ENCODE measurements at places on chromosomes 13 and 19. TPM values are rescaled to one million over a fixed set of nuclear protein-coding genes. Genes with fewer than 3 reads are reported as not detected.

The GRIK5 gene
- total RNA-seq, result 0.44 TPM

GRCh38 chr19:1237027-1237659 lies 662 bp downstream of the CBARP start:
- peaks cover 16% of the 10 kb centered on the region for H3K4me1 ChIP-seq
- DNase-seq, result no peak

DNA sequence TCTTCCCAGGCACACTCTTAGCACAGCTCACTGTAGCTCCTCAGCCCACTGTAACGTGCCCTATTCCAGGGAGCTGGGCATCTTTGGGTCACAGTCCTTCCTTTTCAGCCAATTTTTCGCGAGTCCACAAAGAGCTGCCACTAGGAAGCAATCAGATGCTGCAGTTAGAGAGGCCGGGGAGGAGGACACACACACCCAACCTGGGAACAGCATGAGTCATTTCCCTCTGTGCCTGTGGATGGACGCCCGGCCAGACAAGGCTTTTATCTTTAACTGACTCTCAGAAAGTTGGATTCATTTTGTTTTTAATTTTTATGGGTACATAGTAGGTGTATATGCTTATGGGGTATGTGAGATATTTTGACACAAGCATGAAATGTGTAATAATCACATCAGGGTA lies 918.6 kb downstream of the UQCRFS1 start:
- DNase-seq, result no peak
- H3K4me1 ChIP-seq, result no peaks in the 10 kb centered on the region
- H3K36me3 ChIP-seq, result no peaks in the 10 kb centered on the region

DNA sequence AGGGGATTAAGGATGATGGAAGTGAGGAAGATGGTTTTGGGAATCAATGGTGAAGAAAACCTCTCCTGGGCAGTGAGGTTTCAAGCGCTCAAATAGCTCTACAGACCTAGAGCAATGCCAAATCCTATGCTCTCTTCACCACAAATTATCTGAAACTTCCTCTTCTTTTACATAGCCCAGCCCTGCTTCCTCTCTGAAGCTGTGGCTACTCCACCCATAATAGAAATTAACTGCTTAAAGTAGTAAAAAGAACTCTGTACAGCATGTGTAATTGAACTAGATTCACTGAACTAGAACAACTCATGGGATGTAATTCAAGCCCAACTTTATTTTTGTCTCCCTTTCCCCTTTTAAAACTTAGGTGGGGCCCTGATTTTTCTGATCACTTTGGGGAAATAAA lies 20.4 kb upstream of the IFT88 start:
- peaks cover 2% of the 10 kb centered on the region for H3K4me1 ChIP-seq
- no peaks in the 10 kb centered on the region for H3K36me3 ChIP-seq
- no peak overlapping the region for H3K4me3 ChIP-seq

Measured in activated CD8-positive, alpha-beta memory T cell treated with anti-CD3 and anti-CD28 coated beads, Interleukin-2, amount 10 ng/mL, durations not matched to agents 7 days and 5 days (primary cell).